ENCODE measurements at places on chromosomes 13 and 19.

DNA sequence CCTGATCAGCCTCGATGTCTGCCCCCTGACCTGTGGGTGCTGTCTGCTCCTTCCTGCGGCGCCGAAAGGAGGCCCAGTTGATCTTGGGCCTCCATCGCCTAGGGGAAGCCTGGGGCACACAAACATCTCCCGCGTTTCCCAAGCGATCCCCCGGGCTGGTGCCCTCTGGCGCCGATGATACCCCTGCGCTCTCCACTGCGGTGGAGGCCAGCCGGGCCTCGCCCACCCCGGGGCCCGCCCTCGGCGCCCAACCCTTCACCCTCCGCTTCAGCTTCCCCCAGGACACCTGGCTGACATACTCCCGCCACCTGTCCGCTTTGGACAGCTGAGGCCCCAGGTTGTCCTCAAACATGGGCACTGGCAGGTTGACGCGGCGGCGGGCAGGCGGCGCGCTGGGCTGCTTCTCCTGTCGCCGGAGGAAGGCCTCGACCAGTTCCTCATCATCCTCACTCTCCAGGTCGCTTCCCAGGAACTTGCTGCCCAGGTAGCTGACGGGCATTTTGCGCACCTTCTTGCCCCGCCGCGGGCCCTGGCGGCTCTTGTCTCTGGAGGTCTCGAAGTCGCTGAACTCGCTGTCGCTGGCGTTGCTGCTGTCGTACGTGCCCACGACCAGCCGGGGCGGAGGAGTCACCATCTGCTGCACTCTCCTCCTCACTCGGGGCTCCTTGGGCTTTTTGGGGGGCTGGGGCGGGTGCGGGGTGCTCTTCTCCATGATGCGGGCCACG is 1.3 kb downstream of the CCDC8 start:
- DNase-seq: no peak

DNA sequence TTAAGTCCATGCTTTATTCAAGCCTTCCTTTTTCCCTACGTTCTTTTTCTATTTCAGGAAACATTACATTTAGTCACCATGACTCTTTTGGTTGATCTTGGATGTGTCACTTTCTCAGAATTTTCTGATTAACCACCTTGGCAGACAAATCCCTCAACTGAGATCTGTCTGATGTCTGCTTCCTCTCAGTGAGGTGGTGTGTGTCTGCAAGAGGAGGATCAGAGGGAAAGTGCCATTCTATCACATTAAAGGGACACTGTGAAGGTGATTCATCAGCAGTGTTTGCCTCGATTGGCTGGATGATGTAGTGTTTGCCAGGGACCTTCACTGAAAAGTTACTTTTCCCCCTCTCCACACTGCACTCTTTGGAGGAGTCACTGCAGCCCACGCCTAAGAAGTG is 3.0 kb upstream of the CCNP start:
- DNase-seq: no peak

GRCh38 chr19:15317392-15318071 is 14.8 kb downstream of the BRD4 start:
- DNase-seq: no peak

DNA sequence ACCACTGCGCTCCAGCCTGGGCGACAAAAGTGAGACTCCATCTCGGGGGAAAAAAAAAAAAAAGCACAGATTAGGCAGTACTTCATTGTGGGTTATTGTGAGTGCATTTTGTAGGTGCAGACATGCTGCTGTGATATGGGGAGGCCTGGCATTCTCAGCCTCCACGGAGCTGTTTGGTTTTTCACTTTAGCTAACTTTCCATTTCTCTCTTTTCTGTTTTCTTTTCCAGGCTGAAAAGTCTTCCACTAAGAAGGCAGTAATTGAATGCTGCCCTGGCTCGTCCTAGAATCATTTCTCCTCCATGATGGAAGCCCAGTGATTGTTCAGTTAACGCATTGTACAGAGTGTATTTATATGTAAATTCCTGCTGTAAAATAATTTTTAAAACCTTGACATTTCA is 2.0 kb upstream of the WDR88 start:
- DNase-seq: no peak

DNA sequence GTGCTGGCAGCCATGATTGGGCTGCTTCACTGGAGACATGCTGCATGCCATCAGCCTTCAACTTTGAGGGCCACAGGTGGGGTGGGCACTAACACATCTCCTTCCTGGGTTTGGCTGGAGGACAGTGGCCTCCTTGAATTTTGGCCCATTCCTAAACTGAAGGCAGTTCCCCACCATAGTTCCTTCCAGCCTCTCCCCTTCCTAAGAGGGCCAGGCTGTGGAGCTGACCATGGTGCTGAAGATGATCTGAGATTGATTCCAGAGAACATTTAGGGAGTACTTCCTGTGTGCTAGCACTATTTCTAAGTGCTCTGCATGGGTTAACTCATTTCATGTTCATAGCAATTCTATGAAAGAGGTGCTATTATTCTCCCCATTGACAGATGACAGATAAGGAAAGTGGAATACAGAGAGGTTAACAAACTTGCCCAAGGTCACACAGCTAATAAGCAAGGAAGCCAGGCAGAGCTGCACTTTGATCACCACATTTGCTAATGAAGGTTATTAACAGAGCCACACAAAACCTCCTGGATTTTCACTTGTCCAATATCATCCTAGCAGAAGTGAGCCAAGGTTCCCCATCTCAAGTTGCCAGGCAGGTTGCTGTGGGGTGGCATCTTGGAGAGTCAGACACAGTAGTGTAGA is 175.3 kb downstream of the ZIC5 start:
- DNase-seq: no peak

GRCh38 chr13:27259831-27260230 is 8.5 kb downstream of the RPL21 start:
- no peak for DNase-seq
